Activated CD4-positive, alpha-beta T cell treated with anti-CD3 and anti-CD28 coated beads for 4 hours (primary cell): ENCODE measurements at places on chromosomes 7 and 10.

DNA sequence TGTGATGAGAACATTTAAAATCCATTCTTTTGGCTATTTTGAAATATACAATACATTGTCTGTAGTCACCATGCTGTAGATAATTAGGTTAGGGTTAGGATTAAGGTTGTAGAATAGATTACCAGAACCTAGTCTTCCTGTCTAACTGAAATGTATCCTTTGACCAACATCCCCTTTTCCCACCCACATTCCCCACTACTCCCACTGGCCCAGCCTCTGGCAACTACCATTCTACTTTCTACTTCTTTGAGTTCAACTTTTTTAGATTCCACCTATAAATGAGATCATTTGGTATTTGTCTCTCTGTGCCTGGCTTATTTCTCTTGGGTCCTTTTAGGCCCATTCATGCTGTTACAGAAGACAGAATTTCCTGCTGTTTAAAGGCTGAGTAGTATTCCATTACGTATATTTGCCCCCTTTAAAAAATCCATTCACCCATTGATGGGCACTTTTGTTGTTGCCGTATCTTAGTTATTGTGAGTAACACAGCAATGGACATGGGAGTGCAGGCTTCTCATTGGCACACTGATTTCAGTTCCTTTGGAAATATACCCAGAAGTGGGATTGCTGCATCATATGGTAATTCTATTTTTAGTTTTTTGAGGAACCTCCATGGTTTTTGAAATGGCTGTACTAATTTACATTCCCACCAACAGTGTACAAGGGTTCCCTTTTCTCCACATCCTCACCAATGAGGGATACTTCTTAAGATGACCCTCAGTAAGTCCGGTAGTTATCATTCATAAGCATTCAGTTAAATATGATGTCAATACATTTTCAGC lies 104.0 kb downstream of the RALA start:
- no peak for DNase-seq

DNA sequence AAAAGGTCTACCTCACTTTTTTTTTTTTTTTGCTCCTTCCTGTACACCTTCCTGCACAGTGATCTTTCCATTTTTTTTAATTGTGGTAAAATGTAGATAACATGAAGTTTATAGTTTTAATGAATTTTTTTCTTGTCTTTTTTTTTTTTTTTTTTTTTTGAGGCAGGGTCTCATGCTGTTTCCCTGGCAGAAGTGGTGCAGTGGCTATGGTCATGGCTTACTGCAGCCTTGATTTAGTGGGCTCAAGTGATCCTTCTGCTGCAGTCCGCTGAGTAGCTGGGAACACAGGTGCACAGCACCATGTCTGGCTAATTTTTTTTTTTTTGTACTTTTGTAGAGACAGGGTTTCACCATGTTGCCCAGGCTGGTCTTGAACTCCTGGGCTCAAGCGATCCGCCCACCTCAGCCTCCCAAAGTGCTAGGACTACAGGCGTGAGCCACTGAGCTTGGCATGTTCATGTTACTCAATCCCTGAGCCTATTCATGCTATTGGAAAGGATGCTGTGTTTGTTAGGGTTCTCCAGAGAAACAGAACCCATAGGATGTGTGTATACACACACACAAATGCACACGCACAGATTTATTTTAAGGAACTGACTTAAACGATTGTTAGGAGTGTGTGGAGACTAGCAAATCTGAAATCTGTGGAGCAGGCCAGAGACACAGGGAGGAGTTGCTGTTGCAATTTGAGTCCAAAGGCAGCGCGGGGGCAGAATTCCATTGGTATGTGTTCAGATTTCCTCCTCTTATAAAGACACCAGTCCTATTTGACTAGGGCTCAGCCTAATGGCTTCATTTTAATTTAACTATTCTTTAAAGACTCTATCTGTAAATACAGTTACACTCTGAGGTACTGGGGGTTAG lies 29.1 kb downstream of the GALNT11 start:
- DNase-seq, result no peak

DNA sequence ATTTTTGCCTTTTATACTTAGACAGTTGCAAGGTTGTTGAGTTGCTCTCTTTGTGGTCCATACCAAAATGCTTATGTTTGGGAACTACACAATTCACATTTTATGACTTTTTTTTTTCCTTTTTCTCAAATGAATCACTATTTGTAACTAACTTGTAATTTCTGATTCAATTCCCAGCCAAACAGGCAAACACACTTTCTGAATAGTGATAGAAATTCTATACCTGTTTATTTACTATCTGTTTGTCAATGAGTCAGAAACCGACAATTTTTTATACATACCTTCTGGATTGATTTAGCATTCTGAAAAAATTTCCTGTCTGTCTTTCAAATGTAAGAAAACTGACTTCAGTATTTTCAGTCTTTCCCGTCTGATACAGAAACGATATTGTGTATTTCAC lies 69.1 kb downstream of the MBL2 start:
- no peak for DNase-seq

- DNase-seq, result no peak
Observed at GRCh38 chr7:55306331-55306730, 58.8 kb upstream of the LANCL2 start.

DNA sequence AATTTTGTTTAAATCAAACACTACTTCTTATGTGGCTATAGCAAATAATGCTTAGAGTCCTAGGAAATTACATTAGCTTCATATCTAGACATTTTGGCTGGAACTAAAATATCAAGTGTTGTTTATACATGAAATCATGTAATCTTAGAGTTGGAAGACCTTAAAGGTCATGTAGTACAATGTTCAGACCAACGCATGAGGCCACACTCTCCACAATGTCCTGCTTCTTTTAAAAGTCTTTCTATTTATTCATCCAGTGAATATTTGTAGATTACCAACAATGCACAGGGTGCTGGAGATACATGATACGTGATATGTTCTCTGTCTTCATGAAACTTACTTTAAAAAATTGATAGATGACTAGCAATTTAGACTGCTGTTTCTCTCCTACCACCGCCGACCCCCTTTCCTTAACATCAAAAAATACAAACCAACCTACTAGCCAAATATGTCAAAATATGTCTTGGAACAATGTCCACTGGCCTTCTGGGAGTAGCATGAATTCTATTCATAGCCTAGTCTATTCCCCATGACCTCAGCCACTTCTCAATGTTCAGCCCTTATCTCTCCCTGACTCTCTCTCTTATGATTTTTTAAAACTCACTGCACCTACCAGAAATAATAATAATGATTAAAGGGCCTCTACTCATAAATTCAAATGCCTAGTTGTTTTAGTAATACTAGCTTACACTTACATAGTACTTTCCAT lies 59.5 kb upstream of the CAV2 start:
- DNase-seq, result no peak

DNA sequence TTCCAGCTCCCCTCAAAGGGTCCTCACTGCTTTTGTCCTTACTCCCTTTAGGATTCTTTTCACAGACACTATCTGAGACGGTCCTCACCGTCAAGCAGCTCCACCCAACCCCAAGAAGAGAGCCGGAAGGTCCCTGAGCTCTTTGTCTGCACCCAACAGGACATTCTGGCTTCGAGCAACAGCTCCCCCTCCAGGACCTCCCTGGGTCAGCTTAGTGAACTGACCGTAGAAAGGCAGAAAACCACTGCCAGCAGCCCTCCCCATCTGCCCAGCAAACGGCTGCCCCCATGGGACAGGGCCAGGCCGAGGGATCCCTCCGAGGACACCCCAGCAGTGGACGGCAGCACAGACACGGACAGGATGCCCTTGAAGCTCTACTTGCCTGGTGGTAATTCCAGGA lies 19.9 kb downstream of the MINDY4 start:
- DNase-seq, result no peak

GRCh38 chr7:26862834-26863233 lies 1.6 kb downstream of the SKAP2 start:
- DNase-seq, result no peak

DNA sequence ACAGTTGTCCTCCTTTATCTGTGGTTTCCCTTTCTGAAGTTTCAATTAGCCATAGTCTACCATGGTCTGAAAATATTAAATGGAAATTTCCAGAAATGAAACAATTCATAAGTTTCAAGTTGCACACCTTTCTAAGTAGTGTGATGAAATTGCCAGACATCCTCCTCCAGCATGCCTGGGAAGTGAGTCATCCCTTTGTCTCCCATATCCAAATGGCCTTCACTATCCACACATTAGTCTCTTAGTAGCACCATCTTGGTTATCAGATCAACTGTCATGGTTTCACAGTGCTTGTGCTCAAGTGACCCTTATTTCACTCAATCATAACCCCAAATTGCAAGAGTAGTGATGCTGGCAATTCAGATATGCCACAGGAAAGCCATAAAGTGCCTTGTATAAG lies 83.4 kb upstream of the PPP1R9A start:
- DNase-seq, result no peak

DNA sequence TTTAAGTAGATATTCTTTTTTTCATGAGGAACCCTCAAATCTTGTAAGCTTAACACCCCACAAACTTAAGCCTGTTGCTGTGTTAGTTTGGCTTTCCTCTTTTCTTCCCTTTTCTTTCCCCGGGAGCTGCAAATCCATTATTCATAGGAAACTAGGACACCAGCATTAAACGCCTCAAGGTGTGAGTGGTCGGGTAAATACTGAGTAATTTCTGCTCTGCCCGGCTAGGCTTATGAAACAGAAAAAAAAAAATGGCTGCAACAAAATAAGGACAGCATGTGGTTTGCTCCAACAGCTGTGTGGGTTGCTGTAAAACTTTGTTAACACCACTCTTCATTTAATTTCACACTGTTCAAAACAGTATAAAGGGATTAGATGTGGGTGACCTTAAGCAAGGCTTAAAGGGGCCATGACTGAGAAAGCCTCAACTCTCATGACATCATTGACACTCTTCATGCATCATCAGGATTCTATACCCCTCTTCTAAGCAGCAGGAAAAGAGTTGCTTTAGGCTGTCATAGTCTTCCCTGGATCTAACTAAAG lies 104.1 kb downstream of the AOAH start:
- DNase-seq, result no peak
